GM18507 (cell line): ENCODE measurements at places on chromosomes 5 and 9.

DNA sequence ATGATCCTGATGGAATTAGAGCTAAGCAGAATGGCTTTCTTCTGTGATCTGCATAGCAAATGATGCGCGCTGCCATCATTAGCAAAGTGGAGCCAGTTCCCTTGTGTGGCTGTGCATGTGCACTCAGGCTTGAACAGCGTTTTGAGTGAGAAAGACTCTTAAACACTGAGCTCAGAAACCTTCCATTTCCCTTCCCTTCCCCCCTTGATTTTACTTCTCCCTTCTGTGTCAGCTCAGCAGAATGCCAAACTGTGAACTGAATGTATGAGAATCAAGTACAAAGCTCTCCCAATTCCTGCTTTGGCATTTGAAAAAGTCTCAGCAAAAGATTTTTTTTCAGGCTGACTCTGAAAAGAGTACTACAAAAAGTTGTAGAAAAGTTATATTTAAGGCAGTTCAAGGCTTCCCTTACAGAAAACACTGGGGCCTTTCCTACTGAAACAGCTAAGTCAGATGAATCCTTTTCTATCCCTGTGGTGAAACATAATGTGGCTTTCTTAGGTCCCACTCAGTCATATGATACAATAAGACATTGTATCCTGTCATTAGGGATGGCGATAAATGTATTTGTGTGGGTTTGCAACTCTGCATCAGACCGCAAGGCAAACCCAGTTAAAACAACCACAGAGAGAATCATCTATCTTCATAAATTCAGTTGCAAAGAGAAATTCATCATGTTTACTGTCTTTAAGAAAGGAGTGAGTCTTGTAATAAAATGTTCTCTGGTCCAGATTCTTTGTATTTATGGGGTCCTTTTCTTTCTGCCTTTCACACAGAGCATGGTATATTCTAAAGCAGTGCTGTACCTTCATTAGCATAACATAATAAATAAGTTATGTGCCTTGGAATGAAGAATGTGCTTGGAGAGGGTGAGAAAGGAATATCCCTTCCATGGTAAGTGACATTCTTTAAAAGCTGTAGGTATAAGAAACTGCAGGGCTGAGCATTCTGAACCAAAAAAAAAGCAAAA, 222.6 kb downstream of the CAAP1 start:
- no peak for DNase-seq

DNA sequence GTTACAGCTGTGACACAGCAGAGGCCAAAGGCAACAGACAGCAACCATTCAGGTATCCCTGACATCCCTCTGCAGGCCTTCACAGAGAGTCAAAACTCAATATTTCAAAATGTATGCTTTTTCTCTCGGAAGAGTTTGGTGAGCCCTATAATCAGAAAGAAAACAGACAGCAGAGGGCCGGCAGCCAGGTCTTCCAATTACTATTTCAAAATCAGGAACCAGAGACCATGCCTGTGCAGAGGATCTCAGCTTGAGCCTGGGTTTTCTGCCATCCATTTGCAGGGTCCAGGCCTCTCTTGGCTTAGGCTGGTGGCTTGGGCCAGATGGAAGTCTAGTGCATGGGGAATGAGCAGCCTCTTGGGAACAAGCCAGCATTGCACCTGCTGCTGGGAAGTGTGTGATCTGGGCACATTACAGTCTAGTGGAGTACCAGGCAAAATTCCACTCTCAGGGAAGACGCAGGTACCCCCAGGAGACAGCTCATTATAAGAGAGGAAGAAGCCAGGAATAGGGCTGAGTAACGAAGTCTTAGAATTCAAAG, 231.3 kb downstream of the ENC1 start:
- no peak for DNase-seq

- no peak for DNase-seq
Observed at GRCh38 chr5:90949469-90950358, 391.1 kb downstream of the ADGRV1 start.

DNA sequence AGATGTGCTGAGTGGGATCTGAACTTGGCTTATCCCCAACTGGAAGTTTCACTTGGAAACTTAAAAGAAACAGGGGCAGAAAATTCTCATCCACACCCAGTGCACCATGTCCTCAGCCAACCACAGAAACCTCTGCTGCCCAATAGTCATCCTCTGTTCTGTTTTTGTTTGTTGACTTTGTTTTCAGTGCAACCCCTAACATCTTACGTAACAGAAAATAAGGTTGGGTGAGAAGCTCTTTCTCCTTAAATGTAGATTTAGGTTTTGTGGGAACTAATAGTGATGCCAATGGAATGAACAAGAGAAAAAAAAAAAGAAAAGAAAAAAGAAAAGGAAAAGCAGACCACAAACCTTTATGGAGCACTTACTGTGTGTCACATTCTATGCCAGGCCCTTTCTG, 262.8 kb downstream of the PAPPA start:
- no peak for DNase-seq

DNA sequence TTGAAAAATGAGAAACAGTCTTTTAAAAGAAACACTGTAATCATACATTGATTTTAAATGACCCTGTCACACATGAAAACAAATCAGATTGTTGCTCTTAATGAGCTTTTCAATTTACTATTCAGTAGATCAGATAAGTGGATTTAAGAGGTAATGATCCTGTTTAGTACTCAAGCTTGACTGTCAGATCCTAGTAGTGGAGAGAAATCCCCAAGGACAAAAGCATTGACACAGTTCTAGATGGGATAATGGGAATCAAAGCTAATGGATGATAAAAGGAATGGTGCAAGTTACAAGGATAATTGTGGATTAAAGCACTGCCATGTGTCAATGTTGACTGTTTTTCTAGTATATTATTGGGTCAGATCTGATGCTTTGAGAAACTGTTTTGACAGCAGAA, 142.3 kb upstream of the TLX3 start:
- DNase-seq: no peak

- no peak for DNase-seq
Observed at GRCh38 chr5:6360323-6361072, 17.8 kb downstream of the MED10 start.

GRCh38 chr9:132026932-132027585, 52.6 kb downstream of the MED27 start:
- DNase-seq: no peak

- no peak for DNase-seq
Observed at GRCh38 chr9:131656356-131657036, 83.4 kb downstream of the RAPGEF1 start.

DNA sequence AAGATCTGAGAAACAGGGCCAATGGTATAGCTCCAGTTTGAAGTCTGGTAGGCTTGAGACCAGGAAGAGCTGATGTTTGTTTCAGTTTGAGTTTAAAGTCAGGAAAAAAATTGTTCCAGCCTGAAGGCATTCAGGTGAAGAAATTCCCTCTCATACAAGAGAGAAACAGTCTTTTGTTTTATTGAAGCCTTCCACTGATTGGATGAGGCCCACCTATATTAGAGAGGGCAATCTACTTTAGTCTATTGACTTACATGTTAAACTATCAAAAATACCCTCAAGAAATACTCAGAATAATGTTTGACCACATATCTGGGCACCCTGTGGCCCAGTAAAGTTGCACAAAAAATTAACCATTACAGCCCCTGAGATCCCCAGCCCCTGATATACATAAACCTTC, 5.2 kb upstream of the DEPDC1B start:
- DNase-seq: no peak

- no peak for DNase-seq
Observed at GRCh38 chr5:110346893-110347358, 379.5 kb downstream of the TMEM232 start.

GRCh38 chr9:101463397-101463796, 27.8 kb upstream of the ALDOB start:
- no peak for DNase-seq

DNA sequence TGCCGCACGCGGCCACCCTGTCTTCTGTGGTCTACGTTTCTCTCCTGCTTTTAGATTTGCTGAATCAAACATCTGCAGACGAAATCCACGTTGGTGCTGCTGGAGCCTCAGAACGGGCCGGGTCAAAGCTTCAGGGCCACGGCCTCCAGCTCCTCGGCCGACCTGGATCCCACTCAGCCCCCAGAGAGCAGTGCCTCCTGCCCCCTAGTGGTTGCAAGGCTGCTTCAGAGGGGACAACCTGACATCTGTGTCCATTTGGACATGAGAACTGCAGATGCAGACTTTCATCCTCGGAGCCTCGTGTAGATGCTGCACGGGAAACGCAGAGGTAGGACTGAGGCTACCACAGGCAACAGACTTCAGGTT, 23.0 kb upstream of the SLC6A3 start:
- no peak for DNase-seq

- DNase-seq: no peak
Observed at GRCh38 chr5:57420801-57421200, 61.8 kb downstream of the ACTBL2 start.

DNA sequence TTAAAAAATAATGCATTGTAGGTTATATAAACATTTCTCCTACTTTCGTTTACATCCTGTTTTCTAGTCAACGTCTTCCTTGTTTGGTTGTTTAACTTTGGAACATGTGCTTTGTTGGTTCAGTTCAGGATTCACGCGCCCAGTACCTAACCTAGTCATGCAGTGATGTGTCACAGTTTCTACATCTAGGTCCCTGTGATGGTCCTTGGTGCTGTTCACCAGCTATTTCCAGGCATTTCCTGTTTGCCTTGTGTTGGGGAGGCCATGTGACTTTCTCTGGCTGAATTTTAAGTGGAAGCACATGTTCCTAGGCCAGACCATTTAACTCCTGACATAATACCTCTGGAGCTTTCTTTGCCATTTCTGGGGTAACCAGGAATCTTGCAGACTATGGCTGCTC, 292.3 kb downstream of the SMARCA2 start:
- no peak for DNase-seq

GRCh38 chr5:115838885-115839518, 2.4 kb downstream of the ATG12 start:
- no peak for DNase-seq

DNA sequence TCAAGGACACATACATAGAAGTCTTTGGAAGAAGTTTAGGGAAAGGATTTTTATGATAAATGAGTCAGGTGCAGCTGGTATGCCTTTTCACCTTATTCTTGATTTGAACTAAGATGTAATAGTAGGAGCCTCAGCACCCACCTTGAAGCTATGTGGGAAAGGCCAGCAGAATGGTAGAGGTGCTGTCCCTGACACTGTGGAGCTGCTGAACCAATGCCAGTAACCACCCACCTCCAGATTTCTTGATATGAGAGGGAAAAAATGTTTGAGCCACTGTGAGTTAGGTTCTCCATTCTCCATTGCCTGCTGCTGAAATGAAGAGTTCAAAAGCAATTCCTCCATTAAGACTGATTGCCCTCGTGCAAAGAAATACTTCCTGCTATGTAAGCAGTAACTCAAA, 12.2 kb upstream of the HMGCR start:
- DNase-seq: no peak

DNA sequence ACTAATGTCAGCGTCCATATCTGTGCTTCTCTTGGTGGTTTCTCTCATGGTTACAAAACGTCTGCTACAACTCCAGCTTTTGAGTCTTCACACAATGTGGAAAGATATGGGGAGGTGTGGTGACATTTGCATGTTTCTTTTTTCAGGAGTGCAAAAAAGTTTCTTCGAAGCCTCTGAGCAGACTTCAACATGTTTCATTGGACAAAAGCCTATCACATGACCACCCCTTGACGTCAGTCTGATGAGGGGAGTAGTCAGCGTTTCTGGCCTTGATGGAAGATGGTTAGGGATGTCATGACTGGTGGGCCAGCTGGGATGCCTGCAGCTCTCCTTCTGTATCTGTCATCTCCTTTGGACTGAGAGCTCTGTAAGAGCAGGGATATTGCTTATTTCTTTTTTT, 61.4 kb downstream of the PTPDC1 start:
- DNase-seq: no peak

DNA sequence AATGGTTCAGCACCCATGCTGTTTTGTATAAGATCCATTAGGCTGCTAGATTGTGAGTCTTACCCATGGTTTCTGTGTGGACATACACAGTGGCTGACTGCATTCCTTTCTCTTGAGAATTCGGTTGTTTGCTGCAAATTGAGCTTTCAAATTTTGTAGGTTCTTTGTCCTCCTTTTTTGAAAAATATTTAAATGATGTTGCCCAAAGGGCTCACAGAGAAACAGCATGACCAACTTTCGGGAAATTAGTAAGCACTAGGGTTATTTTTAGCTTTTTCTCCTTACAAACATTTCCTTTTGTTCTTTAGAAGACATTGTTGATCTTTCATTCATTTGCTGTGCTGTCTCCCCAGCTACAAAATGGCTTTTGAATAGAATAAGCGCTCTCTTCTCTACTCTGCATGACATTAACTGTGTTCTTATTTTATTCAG, 79.4 kb downstream of the NLN start:
- DNase-seq: no peak

DNA sequence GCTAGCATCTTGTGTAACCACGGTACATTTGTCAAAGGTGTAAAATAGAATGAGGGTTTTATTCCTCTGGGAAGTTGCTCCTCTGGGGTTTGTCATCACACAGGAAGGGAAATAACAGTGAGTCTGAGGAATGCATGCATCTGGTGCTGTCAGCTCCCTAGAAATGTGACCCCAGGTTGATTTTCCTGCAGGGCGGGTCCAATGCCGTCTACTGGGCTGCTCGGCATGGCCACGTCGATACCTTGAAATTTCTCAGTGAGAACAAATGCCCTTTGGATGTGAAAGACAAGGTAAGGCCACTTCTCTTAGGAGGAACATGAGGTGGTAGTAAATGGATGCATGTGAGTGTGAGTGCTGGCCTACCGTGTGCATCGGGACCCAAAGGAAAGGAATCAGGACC, 78.8 kb upstream of the CTSL start:
- no peak for DNase-seq

DNA sequence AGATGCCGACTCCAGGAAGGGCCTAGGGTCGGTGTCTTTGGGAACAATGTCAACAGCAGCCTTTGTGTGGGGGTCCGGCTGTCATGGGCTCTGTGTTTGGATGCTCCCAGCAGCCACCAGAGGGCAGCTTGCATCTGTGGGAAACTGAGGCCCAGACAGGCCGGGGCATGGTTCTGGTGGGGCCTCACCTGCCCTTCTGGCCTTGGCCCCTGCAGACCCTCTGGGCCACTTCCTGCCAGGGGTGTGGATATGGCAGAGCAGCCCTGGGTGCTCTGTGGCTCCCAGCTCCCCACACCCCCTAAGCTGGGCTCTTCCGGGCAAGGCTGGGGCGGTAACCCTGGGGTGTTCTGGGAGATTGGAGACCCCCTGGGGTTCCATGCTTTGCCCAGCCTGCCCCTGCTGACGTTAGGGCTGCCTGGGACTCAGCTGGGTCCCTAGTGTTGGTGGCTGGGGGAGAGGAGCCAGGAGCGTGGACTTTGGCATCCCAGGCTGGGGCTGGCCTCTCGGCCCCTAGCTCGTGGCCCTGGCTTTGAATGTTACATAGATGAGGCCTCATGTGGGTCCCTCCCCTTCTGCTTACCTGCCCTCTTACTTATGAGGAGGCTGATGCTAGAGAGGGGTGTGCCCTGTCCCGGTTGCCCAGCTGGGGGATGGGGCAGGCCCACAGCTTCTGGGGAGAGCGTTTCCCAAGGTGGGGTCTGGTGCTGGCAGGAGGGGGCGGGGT, 38.3 kb downstream of the RXRA start:
- DNase-seq: no peak

DNA sequence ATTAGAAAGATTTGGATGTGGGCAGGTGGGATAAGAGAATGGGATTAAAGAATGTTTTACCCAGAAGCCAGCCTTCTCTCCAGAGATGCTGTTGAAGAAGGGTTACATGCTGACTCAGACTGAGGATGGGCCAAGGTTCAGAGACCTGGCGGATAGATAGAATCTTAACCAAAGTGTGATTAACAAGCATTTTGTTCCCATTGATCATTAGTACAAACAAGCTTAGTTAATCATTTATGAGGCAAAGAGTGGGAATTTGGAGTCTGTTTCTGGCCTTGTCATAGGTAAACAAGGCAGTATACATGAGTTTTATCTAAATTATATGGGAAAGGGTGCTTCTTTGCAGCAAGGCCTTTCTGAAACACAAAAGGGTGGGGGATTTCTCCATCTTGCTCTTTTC, 20.8 kb upstream of the DTWD2 start:
- DNase-seq: no peak
